NCI-H526 treated with DMSO at 0.1 percent for 48 hours (cell line): ENCODE measurements at places on chromosomes 2 and 18.

- DNase-seq = no peak
Observed at GRCh38 chr2:65487404-65487803, 55.0 kb upstream of the SPRED2 start.

DNA sequence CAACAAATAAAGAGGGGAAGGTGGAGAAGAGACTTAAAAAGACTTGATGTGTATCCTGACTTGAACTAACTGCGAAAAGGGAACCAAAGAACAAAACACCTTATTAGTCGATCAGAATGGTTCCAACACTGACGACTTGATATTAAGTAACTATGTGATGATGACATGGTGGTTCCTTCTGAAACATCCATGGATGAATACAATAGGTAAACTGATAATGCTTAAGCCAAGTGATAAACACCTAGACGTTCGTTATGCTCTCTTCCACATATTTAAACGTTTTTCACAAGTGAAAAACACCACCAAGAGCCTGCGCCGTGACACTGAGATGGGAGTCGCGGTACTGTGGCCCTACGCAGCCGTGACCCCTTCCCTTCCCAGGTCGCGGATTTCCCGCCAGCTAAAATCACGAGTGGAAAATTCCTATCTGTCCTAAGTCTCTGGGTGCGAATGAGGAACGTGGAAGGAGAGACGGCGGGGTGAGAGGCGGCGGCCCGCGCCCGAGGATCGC lies 797 bp downstream of the TTC32 start:
- no peak for DNase-seq

- no peak for DNase-seq
Observed at GRCh38 chr2:112474844-112475486, 7.0 kb upstream of the TTL start.

DNA sequence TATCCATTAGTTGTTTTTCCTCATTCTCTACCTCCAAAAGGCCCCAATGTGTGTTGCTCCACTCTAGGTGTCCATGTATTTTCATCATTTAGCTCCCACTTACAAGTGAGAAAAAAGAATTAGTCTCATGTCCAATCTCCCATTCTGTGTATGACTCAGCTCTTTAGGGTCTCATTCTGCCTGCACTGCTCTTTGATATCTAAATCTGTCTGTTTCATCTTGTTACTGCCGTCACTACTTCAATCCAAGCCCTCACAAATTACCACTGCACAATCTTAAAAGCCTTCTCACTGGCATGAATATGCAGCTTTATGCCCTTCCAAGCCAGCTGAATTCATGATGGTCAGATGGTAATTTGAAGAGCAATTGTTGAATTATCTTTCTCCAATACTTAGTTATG lies 480.5 kb downstream of the TRIB2 start:
- peak; percentile 50 for DNase-seq

GRCh38 chr2:120017201-120017600 lies 4.3 kb downstream of the EPB41L5 start:
- no peak for DNase-seq

DNA sequence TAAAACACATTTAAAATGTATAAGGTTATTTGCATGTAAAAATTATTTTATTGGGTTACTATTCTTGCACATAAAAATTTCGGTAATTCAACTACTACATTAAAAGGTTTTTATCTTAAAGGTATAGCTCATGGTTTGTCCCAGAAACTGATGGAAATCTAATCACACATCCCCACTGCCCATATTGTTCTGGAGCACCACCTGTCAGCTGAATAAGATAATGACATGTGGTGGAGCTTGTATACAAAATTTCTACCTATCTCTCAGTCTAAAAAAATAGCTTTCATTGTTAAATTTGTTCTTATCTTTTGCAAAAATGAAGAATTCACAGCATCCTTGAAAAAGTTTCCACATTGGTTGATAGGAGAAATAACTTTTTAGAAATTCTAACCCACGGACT lies 18.3 kb downstream of the ERBB4 start:
- peak; percentile 16 for DNase-seq

- no peak for DNase-seq
Observed at GRCh38 chr2:84394628-84395027, 64.5 kb downstream of the SUCLG1 start.

DNA sequence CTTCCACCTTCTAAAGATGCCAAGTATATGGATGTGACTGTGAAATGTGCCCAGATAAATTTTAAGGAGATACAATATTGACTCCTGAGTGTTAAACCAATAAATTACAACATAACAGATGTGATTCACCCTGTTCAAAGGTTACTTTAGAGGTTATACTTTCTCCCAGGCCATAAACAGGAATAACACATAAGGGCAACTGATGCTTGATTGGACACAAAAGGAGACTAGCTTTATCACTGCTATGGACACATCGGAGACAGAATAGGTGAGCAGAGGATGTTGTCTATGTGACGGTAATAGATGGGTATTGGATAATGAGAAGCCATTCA lies 31.9 kb upstream of the SLC25A52 start:
- no peak for DNase-seq

GRCh38 chr18:72235422-72235821 lies 308.7 kb downstream of the CBLN2 start:
- no peak for DNase-seq

DNA sequence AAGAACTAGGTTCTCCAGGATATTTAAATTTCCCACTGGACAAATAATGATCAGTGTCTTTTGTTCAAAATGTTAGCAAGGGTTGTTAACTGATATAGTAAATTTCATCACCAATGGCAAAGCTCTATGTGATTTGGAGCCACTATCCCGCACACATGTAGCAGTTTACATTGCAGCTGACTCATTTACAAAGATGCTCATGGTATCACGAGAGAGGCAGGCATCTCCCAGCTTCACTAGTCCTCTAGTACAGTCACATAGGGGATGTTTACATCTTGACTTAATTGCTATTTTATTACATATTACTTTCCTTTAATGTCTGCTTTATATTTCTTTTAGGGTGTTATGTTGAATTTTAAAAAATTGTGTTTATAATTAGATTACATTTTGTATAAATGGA lies 30.7 kb downstream of the KCNE4 start:
- DNase-seq = no peak
